ELF-1 (cell line): ENCODE measurements at places on chromosomes 11 and 22.

DNA sequence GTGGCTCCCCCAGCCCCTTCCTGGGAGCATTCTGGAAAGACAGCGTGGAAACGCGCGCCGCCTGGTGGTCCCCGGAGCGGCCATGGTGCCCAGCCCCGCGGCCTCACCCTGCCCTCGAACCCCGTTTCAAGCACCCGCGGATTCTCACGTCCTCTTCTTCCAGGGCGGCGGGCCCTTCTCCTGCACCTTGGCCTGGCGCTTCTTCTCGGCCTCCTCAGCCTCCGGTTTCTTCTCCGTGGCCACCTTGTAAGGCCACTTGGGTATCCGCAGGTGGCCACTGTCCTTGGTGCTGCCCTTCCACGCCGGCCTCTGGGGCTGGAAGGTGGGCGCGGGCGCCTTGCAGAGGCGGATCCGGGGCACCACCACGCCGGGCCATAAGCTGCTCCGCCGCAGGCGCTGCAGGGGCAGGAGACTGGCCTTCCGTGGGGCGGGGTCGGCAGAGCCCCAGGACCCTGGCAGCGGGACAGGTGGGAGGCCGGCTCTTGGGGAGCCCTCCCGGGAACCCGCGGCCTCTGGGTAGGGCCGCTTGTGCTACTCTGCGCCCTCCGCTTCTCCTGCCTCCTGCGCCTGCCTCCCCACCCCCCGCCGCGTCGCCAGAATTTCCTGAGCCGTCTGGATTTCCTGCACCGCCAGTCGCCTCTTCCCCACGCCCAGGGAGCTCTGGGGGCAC lies 83.4 kb downstream of the TRIM51G start:
- DNase-seq = peak; percentile 22

DNA sequence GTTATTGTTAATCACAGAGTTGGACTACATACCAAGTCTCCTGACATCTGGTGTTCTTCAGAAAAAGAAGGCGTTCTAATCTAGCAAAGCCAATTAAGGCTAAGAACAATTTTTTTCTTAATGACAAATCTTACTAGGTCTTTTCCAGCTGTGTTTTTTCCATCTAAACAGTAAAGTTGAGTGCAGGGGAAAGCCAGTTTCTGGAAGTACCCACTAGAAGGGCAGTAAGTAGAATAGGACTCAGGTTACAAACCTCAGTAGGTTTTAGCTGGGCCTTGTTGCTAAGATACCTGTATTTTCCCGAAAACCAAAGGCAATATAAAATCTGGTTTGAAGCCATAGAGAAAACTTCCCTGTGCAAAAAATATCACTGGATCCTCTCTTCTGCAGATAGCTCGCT lies 351.9 kb downstream of the ETS1 start:
- no peak for DNase-seq

DNA sequence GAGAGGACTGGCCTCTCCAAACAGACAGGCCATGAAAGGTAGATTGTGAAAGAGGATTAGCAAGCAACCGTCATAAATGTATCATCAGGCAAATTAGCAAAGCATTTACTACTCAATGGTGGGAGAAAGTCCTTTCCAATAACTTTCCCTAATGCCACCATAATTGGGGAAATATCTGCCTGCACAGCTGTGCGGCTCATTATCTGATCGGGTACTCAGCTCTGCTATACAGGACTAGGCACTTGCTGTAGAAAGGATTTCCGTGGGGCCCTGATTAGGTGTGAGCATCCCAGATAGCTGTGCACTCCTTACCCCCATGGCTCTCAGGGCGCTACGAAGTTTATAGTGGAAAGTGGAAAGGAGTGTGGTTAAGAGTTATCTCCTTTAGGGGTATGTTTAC lies 309.7 kb upstream of the PLET1 start:
- no peak for DNase-seq

- DNase-seq = no peak
These were observed 39.7 kb downstream of the DEUP1 start for GRCh38 chr11:93370260-93370659.

DNA sequence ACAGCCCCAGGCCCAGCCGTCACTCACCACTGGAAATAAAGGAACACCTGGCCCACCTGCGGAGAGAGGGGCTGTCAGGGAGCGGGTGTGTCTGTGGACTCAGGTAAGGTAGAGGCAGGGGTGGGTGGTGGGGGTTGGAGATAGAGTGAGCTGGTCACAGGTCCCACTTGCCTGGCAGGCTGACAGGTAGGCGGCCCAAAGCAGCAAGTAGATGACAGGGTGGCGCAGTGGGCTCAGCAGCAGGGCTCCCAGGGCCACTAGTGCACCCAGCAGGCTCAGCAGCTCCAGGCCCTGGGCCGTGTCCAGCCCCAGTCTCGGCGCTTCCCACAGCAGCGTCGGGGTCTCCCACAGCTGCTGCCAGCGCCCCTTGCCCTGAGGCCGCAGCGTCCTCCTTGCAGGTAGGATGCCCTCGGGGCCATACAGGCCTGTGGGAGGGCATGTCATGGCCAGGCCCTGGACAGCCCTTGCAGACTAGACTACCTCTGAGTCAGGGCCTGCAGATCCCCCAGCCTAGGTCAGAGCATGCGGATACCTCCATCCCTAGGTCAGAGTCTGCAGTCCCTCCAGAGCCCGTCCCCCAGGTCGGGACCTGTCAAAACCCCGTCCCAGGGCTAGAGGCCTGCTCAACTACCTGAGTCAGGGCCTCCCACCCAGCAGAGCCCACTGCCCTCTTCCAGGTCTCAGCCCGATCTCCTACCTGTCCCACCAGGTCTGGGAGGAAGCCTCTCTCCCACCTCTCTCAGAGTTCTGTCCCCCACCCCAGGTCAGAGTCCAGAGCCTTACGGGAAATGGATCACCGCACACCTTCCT lies 686 bp downstream of the LMF2 start:
- peak; percentile 68 for DNase-seq

- DNase-seq = peak; percentile 16
These were observed 59.2 kb upstream of the CRTAM start for GRCh38 chr11:122779047-122779629.

- DNase-seq = no peak
These were observed 52.8 kb upstream of the CADM1 start for GRCh38 chr11:115556984-115557383.

DNA sequence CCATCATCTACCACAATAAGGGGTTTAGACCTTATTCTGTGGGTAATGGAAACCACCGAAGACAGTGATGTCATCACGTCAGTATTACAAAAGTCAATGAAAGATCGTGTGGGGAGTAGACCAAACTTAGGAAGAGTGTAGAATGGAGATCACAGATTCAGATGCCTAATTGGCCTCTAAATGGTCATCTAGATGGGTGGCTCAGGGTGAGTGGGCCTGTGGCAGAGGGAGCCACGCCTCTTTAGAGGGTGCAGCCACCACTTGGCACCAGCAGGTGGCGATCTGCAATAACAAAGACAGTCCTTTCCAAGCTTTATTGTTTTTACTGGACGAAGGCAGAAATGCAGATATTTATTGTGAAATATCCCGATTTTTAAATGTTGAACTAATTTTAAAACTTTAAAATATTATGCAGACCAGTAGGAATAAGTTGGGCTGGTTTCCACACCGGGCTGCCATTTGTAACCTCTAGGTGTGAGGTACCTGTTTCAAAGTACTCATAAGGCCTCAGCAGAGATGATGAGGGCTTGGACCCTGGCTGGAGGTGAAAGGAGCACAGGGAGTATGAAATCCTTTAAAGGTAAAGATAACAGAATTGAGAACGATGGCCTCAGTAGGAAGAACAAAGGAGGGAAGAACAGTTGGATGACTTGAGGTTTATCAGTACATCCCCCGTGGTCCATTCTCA lies 222.0 kb downstream of the DBX1 start:
- DNase-seq = peak; percentile 81

GRCh38 chr22:40449676-40450035 lies 79.3 kb downstream of the SGSM3 start:
- no peak for DNase-seq

- no peak for DNase-seq
These were observed 5.9 kb downstream of the FHIP1B start for GRCh38 chr11:6228520-6228919.

- no peak for DNase-seq
These were observed 37.9 kb downstream of the CELF1 start for GRCh38 chr11:47514825-47515647.

GRCh38 chr11:120335908-120336640 lies at the start of gene ARHGEF12:
ARHGEF12 (plus strand) TSS chr11:120336413; CDS start chr11:120337244, 831 bp downstream.
- peak; percentile 96 for DNase-seq

DNA sequence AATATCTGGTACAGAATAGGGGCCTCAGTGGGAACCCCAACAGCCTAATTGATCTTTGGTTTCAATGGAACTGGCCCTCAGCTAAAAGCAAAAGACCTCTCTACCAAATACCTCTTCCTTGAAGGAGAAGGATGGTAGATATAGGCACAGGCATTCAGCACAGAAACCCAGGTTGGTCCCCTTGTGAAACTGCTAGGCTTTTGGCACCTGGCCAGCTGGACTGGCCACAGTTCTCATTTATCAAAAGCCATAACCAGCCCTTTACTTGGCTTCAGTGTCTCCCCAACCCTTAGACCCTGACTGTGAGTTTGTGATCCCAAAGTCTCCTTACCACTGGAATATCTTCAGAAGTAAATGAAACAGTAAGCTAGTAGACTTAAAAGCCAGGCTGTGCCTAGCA lies 152.9 kb downstream of the TENM4 start:
- no peak for DNase-seq

GRCh38 chr22:50613291-50613981 lies 12.8 kb downstream of the MAPK8IP2 start:
- no peak for DNase-seq

DNA sequence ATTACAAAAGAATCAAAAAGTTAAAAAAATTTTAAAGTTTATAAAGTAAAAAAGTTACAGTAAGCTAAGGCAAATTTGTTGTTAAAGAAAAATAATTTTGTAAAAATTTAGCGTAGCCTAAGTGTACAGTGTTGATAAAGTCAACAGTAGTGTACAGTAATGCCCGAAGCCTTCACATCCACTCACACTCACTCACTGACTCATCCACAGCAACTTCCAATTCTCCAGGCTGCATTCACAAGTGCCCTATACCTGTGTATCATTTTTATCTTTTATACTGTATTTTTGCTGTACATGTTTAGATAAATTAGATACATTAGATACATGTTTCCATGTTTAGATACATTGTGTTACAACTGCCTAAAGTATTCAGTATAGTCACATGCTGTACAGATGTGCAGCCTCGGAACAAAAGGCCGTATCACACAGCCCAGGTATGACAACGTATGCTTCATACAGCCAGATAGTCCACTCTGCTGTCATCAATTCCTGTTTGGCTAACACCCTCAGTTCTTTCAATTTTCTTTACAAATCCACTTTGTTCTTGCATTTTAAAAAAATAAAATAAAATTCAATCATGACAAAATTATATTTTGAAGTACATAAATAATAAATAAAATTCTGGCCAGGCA lies 80.7 kb downstream of the RBFOX2 start:
- no peak for DNase-seq

DNA sequence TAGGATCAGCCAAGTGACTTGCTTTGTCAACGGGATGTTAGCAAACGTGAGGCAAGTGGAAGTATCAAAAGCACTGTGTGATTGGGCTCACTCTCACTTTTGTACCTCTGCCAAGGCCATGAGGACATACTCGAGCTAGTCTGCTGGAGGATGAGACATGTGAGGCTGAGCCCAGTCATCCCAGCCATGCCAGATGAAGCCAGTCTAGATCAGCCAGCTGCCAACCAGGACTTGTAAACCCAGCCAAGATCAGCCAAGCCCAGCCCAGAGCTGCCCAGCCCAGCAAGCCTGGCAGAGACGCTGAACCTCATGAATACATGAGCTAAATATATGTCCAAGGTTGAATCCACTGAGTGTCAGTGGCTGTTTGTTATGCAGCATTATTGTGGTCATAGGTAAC lies 369.7 kb downstream of the MN1 start:
- no peak for DNase-seq

DNA sequence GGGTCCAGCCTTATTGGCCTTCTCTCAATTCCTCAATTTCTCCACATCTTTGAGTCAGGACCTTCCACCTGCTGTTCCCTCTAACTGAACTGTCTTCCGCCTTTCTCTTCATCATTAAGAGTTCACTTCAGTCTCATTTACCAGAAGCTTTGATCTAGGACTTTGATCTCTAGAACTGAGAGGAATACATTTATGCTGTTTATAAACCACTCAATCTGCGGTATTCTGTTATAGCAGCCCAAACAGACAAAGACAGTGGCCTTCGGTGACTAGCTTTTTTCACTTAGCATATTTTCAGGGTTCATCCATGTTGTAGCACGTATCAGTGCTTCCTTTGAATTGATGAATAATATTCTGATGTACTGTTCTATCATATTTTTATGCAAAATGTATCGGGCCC lies 10.5 kb downstream of the CLPB start:
- no peak for DNase-seq

DNA sequence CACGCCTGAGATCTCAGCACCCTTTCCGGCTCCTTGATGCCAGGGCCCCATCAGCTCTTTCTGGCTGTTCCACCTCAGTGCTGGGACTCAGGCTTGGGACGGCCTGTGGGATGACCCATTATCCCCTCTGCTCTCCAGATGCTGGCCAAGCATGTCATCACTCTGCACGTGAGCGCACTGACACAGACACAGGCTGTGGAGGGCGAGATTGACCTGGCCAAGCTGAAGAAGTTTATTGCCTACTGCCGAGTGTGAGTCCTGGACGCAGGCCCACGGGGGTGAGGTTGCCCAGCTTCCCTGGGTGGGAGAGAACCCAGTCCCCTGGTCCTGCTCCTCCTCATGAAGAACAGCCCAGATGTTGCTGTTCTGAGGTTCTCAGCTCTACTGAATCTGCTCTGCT lies 17.7 kb downstream of the MCM5 start:
- no peak for DNase-seq

DNA sequence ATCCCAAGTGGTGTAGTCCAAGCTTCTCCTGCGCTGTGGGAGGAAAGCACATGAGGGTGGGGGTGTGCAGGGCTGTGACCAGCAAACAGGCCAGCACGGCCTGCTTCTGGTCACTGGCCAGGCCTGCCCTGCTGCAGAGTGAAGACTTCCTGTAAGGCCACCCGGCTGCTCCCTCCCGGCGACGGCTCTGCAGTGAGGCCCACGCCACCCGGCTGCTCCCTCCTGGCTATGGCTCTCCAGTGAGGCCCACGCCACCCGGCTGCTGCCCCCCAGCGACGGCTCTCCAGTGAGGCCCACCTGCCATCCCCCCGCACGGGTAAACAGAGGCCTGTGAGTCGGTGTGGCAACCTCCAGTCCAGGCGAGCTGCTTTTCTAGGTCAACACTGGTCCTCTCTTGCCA lies 31.4 kb upstream of the BRSK2 start:
- no peak for DNase-seq

DNA sequence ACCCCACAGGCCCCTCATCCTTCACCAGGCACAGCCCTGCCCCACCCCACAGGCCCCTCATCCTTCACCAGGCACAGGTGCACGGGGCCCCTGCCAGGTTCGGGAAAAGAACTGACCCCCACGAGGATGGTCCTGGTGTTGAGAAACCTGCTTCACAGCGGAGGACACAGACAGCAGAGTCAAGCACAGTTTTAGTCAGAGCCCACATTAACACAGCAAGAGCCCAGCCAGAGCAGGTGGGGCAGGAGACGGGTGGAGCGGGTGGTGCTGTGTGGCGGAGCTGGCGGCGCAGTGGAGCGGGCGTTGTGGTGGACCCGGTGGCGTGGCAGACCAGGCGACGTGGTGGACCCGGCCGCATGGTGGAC lies 1085.5 kb downstream of the BRD1 start:
- no peak for DNase-seq
